T-helper 9 cell (primary cell): ENCODE measurements at places on chromosomes 11 and 22.
A peak's percentile ranks its signal among the peaks of the same experiment; 100 is the strongest.

GRCh38 chr11:69137151-69137844 is 18.4 kb upstream of the SMIM38 start:
- DNase-seq: no peak

DNA sequence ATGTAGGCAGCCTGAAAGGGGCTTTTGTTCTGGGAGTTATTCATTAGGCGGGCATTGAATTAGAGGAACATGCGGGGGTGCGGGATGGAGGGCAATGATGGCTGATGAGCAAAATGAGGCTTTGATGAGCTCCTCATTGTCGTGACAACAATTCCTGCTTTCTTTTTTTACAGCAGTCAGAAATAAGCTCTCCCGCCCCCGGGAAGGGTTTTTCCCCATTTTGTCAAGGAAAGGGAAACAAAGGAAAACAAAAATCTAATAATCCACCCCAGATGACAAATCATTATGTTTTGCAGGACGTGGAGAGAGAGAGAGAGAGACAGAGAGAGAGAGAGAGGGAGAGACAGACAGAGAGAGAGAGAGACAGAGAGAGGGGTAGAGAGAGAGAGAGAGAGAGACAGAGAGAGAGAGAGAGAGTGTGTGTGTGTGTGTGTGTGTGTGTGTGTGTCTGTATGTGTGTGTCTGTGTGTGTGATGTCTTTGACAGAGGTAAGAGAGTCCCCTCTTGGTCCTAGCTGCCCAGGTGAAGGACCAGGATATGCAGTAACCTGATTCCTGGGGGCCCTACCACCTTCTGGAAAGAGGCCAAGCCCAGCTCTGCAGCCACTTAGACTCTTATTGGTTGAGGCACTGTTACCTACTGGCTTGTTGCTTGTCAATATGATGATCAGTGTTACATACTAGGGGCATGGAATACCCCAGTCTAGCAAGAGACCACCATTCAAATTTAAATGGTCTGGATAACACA is 46.7 kb upstream of the PARVA start:
- DNase-seq: no peak

DNA sequence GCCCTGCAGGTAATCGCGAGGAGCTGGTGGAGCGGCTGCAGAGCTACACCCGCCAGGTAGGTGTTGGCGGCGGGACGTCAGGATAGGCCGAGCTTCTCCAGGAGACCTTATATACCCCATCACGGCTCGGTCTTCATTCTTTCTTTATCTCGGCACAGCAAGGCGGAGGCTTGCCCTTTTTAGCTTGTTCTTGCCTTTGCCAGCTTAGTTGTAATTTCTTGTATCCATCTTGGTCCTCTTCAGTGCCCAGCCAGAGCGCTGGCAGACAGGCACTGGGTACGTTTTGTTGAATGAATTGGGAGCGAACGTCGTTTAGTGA is 459 bp downstream of the SF3B2 start:
- DNase-seq: no peak

DNA sequence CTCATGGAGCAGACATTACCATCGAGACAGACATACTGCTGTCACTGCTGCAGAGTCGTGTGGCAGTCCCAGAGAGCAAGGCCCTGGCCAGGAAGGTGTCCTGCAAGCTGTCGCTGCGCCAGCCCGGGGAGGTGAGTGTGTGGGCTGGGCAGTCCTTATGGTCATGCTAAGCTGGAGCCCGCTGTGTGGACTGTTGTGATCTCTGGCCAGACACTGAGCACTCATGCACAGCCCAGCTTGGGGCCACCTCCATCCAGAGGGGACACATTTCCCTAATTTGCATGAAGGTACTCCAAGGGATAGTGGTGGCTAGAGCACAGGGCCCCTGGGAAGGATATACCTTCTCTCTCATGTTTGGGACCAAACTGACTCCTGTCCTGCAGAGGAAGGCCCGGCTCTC is 9.6 kb downstream of the ANKK1 start:
- no peak for DNase-seq

GRCh38 chr11:117868815-117869561 is 7.5 kb downstream of the FXYD6 start:
- DNase-seq: no peak

GRCh38 chr22:19915287-19915954 is 26.2 kb upstream of the COMT start:
- no peak for DNase-seq

GRCh38 chr11:127105593-127106541 is 105.3 kb upstream of the KIRREL3 start:
- no peak for DNase-seq

GRCh38 chr22:46971099-46971763 is 208.8 kb downstream of the TBC1D22A start:
- DNase-seq: no peak

- DNase-seq: no peak
Measured at GRCh38 chr11:19359221-19360000, 118.7 kb upstream of the E2F8 start.

GRCh38 chr22:50201191-50202129 is 649 bp downstream of the SELENOO start:
- no peak for DNase-seq

- no peak for DNase-seq
Measured at GRCh38 chr11:104682206-104682605, 216.1 kb downstream of the CASP12 start.

- no peak for DNase-seq
Measured at GRCh38 chr22:25542720-25543402, 21.6 kb upstream of the GRK3 start.

GRCh38 chr22:24400726-24401596 is 26.4 kb upstream of the ADORA2A start:
- DNase-seq: no peak

DNA sequence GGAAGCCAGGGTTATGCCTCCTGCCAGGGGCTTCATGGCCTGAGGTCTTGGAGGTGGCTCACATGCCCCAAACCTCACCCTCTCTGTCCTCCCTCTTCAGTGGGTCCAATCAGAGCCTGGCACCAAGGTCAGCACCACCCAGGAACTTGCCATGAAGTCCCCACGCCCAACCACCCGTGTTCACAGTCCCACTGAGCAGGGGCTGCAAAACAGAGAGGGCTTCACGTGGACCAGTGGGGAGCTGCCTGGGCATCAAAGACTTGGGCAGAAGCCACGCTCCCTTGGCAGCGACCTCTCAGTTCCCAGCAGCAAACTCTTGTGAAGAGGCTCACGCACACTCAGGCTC is 425.8 kb upstream of the B3GAT1 start:
- DNase-seq: no peak

DNA sequence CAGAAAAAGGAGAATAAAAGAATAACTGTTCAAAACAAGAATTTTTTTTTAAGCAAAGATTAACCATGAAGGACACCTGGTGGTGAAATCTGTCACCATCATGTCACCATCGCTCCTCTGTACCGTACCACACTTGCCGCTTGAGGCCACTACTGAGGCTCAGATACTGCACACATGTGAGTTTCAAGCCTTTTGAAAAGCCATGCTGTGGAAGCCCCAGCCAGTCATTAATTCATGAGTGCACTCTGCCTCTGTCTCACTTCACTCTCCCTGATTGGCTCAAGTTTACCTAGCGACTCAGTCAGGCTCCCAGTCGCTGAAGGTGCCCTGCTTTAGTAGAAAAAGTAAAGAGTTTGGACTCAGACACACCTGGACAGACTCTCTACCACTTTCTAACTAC is 6.6 kb upstream of the MS4A12 start:
- no peak for DNase-seq

- DNase-seq: no peak
Measured at GRCh38 chr11:61098778-61099177, 3.5 kb upstream of the CD5 start.

DNA sequence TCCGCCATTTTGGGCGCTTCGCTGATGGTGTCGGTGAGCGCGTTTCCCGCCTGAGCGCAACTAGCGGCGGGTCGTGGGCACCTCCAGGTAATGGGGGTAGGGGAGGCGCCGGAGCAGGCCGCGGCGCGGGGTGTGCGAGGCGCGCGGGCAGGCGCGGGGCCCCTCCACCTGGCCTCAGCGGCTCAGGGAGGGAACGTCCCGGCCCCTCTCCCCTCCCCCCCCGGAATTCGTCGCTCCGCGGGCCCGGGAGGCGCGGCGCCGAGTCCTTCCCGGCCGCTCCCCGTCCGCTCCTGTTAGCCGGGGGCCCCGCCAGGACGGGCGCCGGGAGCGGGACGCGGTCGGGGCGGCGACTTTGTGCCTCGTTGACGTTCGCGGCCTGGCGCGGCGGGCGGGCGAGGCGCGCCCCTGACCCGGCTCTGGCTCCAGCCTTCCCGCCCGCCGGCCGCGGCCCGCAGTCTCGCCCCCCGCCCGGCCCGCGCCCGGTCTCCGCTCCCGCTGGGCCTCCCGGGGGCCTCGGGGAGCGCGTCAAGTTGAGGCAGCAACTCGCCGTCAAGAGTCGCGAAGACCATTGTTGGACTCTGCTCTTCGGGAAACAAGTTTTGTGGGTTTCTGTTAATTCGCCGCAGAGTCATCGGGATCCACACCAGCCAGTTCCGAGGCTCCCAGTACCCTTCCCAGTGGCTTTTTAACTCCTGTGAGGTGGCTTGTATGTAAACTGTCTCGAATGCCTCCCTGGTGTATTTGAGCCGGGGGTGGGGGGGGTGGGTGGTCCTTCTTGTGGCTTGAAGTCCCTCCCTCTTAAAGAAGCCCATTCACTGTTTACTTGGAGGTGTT is at the start of gene PPP6R3:
PPP6R3 (plus strand) TSS at position 12 of the 834 bp plus-strand sequence. CDS start 76,913 bp downstream, outside the sequence.
- DNase-seq: no peak

DNA sequence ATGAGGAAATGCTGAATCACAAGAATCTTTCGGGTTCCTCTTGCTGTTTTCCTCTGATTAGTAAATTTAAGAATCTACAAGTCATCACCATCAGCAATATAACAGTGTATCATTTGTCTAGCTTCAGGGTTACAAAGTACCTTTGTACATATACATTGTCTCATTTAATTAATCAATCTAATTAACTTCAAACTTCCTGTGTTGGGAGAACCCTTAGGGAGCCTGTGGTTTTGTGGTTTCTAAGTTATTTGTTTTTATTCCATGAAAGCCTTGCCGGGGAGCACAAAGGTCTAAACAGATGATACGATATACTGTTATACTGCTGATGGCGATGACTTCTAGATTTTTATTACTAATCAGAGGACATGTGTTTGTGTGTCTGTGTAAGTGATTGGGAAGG is 41.0 kb downstream of the TIMP3 start:
- no peak for DNase-seq

DNA sequence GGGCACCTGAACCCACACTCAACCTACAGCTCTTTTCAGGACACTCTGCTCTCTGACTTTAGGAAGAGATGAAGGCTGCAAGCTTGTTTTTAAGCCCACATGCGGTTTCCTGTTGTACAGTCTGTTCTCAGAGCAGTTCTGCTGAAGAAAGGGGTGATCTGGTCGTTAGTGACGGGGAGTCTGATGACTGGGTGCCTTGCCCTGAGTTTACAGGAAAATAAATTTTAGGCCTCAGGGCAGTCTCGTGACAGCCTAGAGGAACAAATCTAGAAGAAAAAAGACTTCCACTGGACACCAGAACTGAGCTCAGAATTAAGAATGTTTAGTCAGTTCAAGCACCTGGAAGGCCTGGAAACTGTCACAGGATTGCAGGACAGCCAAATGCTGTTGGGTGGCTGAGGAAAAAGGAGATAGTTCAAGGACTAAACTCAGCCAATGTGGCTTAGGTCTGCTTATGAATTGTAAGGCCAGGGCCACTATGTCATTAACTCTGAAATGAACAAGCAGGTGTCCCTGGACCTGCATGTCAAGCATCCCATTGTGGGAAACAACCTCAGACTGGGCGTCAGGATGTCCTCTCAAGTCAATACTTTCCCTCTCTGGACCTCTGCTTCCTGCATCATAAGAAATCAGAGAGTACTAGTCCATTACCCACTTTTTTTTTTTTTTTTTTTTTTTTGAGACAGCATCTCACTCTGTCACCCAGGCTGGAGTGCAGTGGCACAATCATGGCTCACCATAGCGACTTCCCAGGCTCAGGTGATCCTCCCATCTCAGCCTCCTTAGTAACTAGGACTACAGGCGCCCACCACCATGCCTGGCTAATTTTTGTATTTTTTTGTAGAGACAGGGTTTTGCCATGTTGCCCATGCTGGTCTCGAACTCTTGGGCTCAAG is 5.7 kb downstream of the PIK3IP1 start:
- peak; percentile 50 for DNase-seq

DNA sequence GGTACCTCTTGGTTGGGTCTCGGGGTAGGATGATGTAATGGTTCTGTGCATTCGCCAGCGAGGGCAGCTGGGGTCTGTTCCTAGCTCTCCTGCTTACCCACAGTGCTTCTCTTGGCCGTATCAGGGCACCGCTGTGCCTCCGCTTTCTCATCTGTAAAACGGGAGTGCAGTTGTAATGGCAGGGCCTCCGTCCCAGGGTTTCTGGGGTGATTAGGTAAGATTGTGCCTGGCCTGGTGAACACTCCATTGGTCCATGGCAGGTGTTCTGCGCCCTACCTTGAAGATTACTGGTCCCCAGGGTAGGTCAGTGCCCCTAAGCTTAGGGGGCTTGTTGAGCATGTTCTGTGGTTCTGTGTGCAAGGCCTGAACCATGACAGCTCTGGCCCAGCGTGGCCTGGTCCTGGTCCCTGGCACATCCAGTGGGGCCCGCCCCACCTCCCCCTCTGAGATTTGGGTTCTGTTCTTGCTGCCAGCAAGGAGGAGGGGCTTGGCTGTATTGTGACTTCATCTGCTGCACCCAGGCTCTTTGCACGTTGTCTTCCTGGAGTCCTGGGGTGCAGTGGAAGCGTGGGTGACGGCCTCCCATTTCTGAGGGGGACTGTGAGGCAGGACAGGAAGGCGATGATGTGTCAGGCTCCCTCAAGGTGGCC is 4.9 kb downstream of the MYRF start:
- no peak for DNase-seq

DNA sequence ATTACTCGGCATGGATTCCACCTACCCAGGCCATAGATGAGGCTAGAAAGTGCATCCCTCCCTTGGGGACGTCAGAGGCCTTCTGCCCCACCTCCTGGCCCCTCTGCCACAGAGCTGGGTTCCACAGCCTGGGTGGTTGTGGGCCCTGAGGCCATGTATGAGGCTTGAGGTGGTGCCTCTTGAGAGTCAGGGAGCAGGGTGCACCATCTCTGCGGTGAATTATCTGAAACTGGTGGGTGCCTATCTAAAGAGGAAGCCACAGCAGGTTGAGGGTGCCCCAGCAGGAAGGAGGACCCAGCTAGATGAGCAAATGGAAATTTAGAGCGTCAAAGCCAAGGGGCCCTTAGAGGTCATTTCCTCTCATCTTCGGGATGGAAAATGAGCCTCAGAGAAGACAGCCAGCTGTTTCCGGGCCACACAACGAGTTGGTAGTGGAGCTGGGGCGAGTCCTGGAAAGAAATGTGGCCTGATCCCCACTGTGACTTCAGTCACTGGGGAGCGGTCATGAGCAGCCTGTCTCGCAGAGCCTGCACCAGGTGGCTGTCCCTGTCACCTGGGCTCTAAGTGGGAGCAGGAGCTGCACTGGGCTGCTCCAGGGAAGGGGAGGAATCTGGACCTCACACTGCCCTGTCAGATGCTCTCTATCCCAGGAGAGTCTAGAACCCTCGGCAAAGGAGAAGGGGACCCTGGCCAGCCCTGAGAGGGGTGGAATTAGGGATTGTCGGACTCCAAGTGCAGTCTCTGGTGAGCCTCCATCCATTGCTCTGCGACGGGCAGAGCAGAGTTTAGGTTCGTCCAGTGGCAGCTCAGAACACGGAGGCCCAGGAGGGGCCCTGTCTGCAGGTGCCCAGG is 7.3 kb downstream of the ADORA2A start:
- peak; percentile 51 for DNase-seq
